SJCRH30 (cell line): ENCODE measurements at places on chromosomes 6 and 20.

DNA sequence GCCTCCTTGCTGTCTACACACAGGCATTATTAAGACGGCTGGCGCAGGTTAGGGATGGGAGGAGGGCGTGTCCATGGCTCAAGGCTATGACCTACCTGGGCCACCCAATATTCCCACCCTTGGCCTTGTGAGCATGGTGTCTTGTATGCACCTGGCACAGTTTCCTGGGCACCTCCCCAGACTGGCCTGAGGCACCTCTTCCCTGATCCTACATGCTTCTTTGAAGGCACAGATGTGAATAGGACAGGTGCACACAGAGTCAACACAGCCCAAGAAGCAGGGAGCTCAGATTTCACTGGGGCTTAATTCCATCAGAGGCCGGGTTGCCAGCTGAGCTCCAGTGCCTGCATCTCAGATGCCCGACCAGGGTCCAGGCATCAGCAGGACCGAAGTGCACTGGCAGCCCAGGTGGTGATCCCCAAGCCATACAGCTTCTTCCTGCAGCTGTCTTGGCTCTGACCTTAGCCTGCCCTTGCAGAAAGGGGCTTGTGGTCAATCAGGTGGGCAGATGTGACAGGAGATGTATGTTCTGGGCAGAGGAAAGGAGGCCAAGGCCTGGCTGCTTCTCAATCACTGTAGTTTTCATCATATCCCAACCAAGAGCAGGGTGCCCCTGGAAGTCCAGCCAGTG is 287.7 kb downstream of the CLIC5 start:
- peak; percentile 84 for DNase-seq

DNA sequence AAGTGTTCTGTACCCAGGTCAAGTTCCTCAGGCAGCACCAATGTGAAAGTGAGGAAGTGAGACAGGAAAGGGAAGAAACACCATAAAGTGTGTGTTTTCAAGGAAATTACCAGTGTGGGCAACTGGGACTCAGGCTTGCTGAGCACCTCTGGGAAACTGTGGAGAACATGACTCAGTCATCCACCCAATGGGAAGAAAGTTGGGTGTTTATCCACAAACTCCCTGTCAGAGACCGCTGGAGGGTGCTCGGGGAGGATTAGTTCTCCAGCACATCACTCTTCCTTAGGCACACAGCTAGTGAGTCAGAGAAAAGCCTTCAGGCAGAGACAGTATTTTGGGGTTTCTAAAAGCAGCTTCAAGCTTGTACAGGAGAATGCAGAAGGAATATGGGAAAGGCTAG is 93.6 kb downstream of the PCSK2 start:
- DNase-seq: no peak

DNA sequence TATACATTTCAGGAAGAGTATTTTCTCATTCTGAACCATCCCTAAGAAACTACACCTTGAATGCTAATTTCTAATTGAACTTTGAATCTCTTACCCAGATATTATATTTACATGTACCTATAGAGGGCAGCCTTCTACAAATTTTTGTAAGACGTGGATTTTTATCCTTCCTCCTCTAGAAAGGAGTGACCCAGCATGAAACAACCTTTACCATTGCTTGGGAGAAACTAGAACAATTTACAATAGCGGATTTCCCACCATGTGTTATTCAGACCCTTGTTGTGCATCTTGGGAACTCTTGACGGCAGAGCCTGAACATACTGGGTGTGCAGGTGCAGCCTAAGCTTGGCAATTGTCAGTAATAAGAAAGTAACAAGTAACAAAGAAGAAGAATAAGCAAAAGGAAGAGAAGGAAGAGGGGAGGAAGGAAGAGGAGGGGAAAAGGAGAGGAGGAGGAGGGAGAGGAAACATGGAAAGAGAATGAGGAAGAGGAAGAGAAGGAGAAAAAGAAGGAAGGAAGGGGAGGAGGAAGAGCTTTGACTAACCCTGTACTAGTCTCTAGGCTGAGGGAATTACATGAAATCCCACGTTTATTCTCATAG is 10.8 kb upstream of the TAAR1 start:
- DNase-seq: peak; percentile 41

GRCh38 chr20:17933121-17933520 is 35.5 kb downstream of the SNX5 start:
- no peak for DNase-seq

- no peak for DNase-seq
Observed at GRCh38 chr6:65450451-65450850, 256.6 kb downstream of the EYS start.

DNA sequence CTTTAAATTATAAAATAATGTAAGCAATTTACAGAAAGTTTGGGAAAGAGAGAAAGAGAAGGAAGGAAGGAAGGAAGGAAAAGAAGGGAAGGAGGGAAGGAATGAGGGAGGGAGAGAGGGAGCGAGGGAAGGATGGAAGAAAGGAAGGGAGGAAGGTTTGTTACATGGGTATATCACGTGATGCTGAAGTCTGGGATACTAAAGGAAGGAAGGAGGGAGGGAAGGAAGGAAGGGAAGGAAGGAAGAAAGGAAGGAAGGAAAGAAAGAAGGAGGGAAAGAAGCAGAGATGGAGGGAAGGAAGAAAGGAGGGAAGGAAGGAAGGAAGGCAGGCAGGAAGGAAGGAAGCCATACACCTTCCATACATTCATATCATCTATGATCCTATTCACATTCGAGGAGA is 48.9 kb upstream of the GCM1 start:
- no peak for DNase-seq

- peak; percentile 72 for DNase-seq
Observed at GRCh38 chr20:45138561-45139300, 14.5 kb upstream of the WFDC12 start.

DNA sequence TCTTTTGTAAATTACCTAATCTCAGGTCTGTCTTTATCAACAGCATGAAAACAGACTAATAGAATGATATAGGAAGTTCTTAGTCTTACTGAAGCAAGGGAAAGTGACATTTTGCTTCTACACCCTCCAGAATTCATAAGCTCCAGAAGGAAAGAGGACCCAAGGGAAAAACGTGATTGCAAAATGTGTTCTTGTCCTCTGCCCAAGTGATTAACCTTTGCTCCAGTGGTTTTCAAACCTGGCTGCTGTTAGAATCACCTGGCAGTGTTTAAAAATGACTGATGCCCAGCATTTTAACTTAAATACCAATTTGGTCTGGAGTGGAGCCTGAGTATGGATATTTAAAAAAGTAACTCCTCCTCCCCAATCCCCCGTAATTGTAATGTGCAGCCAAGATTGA is 191.4 kb downstream of the SLC16A10 start:
- DNase-seq: no peak

DNA sequence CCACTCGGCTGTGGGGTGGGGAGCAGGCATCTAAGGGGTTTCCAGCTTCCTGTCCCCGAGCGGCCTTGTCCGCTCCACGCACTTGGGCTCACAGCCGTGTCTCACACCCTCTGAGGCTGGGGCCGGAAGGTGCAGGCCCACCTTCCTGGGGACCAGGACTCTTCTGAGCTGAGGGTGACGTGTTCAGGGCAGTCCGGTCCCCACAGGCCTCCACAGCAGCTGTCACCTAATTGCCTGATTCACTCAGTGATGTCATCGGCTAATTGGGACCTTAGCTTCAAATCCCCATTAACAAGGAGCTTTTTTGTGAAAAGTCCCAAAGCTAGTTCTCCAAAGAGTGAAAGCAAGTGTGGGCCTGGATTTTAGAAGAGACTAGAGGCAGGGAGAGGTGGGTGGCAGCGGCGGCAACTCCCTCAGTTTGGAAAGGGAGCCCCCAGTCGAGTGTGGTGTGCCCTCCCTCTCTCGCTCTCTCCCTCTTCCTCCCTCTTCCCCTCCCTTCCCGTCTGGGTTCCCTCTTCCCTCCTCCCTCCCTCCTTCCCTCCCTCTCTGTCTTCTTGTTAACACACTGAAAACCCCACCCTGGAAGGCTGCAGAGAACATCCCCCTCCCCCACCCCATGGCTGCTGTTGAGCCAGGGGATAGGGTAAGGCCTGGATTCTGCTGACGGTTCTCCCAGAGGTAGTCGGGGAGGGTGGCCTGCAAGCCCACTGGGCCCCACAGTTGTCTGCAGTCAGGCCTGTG is 39.0 kb downstream of the MYT1 start:
- peak; percentile 84 for DNase-seq

- no peak for DNase-seq
Observed at GRCh38 chr20:19094959-19095541, 117.4 kb upstream of the SLC24A3 start.

DNA sequence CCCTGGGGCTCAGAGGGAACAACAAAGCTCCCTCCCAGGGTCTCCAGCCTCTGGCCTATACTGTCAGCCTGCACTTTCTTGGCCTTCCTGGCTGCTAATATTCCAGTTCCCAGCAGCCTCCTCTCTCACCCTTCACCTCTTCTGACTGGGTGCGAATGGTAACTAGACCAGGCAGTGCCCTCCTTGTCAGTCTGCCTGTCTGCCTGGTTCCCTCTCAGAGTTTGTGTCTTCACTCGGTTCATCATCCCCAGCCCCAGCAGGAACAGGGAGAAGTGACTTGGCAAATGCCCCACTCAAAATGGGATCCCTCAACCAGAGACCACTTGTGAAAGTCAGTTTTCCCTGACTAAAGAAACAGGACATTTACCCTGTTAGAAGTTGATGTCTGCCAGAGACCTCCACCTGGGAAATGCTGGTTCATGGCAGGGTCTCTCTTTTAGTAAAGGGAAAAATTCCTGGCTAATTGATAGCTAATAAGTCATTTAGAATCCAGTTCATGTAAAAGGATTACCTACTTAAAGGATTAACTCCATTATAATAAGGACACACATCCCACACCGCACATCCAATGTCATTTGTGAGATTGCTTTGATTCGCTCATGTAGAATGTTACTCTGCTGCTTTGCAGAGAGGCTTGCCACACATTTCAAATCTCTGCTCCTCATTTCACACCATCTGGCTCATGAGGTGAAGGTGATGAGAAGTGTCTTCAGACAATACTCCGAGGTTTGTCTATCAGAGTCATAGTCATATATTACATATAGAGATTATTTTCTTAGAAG is 18.6 kb upstream of the MICB start:
- no peak for DNase-seq

DNA sequence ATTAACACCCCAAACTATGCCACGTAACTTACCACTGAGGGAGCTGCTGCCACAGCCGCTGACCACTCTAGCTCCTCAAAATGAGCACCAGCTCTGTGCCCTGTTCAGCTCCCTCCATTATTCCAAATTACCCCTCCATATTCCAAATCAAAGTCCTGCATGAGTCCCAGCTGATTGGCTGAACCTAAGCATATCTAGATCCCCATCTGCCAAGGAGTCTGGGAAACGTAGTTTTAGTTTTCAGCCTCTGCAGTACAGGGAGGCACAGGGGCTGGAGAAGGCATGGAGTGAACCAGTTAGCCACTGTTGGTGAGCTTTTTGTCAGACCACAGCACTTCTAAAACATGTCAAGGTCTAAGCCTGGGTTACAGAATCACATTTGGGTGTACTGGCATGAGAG is 15.9 kb downstream of the UNC5CL start:
- DNase-seq: peak; percentile 30

- no peak for DNase-seq
Observed at GRCh38 chr6:39610221-39610620, 115.0 kb downstream of the KIF6 start.

- DNase-seq: no peak
Observed at GRCh38 chr6:33343953-33344611, 26.5 kb upstream of the ZBTB22 start.

GRCh38 chr6:31906122-31906521 is 4.2 kb upstream of the ZBTB12 start:
- no peak for DNase-seq

- no peak for DNase-seq
Observed at GRCh38 chr20:34951652-34952051, 4.0 kb downstream of the GSS start.

DNA sequence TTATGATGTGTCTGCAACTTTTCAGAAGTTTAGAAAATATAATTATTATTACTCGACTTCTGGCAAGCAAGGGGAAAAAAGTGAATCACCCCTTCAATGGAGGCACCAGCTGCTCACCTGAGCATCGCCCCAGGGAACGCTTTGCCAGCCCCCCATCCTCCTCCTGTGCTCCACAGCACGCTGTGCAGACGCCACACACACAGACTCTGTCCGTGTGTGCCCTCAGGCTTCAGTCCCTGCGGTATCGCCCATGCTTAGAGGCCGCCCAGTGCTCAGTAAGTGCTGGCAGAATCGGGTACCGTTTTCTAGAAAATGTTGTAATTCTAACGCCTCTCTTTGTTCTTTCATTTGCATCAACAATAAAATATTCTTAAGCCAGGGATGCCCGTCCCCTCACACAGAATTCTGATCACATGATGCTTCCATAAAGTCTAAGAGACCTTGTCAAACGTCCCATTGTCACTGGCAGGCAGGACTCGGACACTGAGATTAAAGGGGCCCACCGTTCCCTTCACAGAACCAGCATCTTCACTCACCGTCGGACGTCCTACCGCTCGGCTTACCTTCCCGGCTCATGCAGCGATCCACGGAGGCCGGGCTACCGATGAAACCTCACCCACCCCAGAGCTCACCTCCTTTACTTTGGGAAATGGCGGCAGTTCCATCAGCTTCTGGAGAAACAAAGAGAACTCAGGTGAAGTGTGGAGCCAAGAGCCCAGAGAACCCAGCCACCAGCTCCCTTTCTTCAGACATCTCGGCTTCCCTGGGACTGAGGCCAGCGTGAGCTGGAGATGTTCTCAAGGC is 105.5 kb downstream of the DLL1 start:
- no peak for DNase-seq

DNA sequence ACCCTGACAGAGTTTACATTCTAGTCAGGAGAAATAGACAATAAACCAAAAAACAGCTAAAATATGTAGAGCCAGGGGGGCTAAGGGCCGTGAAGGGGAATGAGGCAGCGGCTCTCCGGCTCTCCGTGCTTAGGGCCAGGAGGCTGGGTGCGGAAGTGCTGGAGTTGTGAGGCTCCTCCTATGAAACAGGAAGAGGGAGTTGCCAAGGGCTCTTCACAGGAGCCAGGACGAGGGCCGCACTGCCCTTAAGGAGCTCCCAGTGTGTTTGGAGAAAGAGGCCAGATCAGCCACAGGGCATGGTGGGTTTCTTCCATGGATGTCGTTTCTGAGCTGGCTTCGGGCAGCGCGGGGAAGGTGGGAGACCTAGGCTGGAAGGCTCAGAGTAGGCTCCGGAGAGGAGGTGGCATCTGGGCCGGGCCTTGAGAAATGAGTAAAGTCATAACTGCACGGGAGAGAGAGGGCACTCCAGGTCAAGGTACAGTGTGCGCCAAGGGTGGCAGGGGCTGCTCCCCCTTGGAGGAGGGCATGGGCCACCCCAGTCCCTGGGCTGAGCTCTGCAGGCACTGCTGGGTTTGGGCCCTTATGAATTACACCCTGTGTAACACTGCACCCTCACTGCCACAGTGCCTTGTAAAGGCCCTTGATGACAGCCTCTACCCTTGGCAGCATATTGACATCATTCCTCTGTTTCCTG is 20.8 kb upstream of the MLN start:
- DNase-seq: no peak
